ENCODE measurements at places on chromosomes 6 and 20. TPM values are rescaled to one million over a fixed set of nuclear protein-coding genes. Genes with fewer than 3 reads are reported as not detected.

NUP153 gene
- total RNA-seq = 55.1 TPM

GATA5 gene
- total RNA-seq = 17.8 TPM

SLC22A23 gene
- total RNA-seq = 5.4 TPM

FOXQ1 gene
- not detected for total RNA-seq

RPL10A gene
- 1,647 TPM for total RNA-seq

GNAS-AS1 gene
- 1.2 TPM for total RNA-seq

EDN1 gene
- 10.9 TPM for total RNA-seq

AIF1 gene
- 20.9 TPM for total RNA-seq

MMP24 gene
- 2.6 TPM for total RNA-seq

SIM1 gene
- total RNA-seq = not detected

CNKSR3 gene
- total RNA-seq = 29.6 TPM

OR2B3 gene
- total RNA-seq = not detected

ZNF341 gene
- 3.3 TPM for total RNA-seq

GJA10 gene
- not detected for total RNA-seq

RFX6 gene
- total RNA-seq = not detected

IL17A gene
- not detected for total RNA-seq

TUBB2B gene
- total RNA-seq = 80.7 TPM

DOK5 gene
- total RNA-seq = not detected

BNIP5 gene
- total RNA-seq = not detected

RANBP9 gene
- total RNA-seq = 49.0 TPM

RBBP8NL gene
- 0.35 TPM for total RNA-seq

VSX1 gene
- not detected for total RNA-seq

TULP1 gene
- 2.1 TPM for total RNA-seq

HCK gene
- total RNA-seq = 7.0 TPM

All from uterus (tissue), 4 donors.